CD4-positive, alpha-beta T cell treated with Interferon alpha-2 for 1 hour (primary cell): ENCODE measurements at places on chromosomes 1 and 21.

- no peak for DNase-seq
These were observed 53.2 kb downstream of the C1orf198 start for GRCh38 chr1:230814949-230815692.

DNA sequence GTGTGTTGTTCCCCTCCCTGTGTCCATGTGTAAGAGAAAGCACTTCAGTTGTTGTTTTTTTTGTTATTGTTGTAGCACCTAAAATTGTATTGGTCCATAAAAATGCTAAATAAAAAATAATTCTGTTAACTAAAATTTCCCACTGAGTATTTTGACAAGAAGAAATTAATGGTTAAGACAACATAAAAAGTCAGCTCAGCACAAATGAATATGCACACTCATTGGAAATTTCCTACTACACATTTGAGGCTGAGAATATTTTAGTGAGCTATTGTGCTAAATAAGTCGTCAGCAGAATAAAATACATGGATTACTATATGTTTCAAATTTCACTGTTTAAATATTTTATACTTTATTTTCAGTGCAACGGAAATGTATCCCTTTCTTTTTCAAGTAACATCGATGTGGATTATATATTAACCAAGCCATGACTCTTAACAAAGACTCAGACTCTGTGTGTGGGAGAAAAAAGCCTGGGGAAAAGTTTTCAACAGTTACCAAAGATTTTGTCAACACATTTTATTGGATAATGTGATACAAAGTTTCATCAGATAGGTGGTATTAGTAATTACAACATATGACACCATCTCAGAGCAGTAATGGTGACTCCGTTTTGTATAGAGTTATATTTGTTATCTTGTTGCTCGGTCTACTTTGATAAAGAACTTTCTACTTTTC, 63.4 kb downstream of the LYPLAL1 start:
- DNase-seq = no peak

- no peak for DNase-seq
These were observed 22.3 kb upstream of the SPSB1 start for GRCh38 chr1:9270290-9270883.

GRCh38 chr1:201737352-201738060, 91.5 kb upstream of the IPO9 start:
- DNase-seq = no peak

GRCh38 chr1:223611936-223612335, 53.6 kb downstream of the CAPN8 start:
- no peak for DNase-seq

- peak; percentile 37 for DNase-seq
These were observed 8.7 kb upstream of the MDM4 start for GRCh38 chr1:204507317-204508105.

DNA sequence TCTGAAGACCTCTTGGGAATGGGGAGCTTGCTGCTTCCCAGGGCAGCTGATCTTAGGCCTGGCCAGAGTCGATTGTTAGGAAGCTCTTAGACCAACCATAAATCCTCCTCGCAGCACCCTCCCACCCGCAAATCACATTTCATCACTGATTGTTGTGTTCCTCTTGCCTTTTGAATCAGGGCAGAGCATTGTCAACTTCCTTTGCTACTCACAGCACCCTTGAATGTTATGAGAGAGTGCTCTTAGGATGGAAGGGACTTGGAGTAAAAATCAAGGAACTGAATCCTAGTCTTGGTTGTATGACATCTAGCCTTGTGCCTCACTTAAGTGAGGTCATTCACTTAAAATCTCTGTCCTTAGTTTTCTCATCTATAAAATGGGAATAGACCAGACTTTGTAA, 3.0 kb downstream of the VASH2 start:
- no peak for DNase-seq

GRCh38 chr1:66278260-66279021, 255.5 kb upstream of the SGIP1 start:
- DNase-seq = peak; percentile 21
